ENCODE measurements at places on chromosomes 1 and 21.

- DNase-seq, result no peak
Measured at GRCh38 chr1:157700732-157701131, at the start of gene FCRL3. TSS of gene FCRL3 (minus strand) at chr1:157700769. CDS start at chr1:157700489, 280 bp downstream.

DNA sequence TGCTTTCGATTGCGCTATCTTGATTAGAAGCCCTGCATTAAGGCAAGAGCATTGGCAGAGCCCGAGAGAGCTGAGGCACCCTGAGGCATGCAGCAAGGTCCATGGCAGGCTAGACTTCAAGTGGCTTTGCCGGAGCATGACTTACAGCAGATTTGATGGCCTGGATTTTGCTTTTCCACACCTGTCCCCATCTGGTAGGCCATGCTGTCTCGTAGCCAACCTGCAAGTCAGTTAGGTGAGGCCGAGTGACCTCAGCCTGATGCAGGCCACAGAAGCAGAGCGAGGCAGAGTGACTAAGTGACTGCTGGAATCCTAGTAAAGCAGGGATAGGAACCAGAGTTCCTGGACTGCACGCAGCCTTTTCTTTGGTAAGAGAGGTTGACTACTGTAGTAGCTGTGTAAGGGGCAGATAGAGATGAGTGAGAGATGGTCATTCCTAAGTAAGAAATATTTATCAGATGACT is 148.9 kb downstream of the PBX1 start:
- peak; percentile 89 for DNase-seq

DNA sequence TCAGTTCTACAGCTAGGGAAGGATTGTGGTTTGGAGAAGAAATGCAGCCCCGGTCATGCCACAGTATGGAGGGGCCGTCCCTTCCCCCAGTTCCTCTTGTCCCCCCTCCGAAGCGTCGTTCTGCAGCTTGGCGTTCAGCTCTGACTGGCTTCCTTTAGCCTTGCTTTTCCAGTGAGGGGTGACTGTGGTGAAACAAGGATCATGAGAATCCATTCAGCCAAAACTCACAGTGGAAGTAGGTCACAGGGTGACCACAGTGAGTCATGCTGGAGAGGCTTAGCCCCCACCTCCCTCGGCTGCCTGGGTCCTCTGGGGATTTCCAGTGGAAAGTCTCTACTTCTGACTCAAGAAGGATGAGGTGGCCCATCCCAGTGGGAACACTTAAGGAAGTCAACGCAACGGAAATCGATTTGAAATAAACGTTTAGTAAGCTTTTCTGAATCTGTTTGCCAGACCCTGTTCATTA is 37.3 kb upstream of the COL6A2 start:
- DNase-seq, result peak; percentile 100

- DNase-seq, result peak; percentile 66
Measured at GRCh38 chr1:221620437-221621384, 121.2 kb downstream of the DUSP10 start.

DNA sequence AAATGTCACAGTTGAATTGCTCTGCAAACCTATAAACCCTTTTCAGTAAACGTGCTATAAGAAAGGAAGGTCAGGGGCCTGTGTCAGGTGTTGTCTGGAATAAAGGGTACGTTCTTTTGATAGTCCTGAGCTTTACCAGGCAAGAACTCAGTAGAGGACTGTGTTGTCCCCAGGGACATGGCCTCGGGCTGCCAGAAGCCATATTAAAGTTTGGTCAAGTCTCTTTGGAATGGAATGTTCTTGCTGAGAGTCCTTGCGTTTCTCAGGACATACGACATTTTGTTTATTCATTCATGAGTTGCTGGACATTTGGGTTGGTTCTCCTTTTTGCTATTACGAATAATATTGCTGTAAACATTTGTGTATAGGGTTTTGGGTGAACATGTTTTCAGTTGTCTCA is 16.8 kb downstream of the VPS13D start:
- no peak for DNase-seq

GRCh38 chr1:14424325-14425002 is 174.0 kb upstream of the KAZN start:
- no peak for DNase-seq

- DNase-seq, result no peak
Measured at GRCh38 chr1:180610556-180611015, 21.2 kb upstream of the XPR1 start.

DNA sequence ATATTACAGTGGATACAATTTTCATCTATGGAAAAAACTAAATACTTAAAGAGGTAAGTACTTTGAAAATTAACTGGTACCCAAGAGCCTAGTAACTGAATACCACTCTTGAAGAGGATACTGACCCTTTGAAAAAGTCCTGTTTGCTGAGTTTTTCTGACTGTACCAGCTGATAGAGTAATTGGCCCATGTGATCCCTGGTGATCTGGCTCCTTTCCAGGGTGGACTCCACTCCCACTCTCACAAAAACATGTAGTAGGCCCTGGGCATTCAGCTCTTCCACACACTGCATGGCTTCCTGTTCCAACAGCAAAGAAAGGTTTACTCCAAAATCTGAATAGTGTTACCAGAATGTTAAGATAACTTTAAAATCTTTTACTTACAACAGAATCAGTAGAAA is 53.6 kb upstream of the HP1BP3 start:
- DNase-seq, result no peak

DNA sequence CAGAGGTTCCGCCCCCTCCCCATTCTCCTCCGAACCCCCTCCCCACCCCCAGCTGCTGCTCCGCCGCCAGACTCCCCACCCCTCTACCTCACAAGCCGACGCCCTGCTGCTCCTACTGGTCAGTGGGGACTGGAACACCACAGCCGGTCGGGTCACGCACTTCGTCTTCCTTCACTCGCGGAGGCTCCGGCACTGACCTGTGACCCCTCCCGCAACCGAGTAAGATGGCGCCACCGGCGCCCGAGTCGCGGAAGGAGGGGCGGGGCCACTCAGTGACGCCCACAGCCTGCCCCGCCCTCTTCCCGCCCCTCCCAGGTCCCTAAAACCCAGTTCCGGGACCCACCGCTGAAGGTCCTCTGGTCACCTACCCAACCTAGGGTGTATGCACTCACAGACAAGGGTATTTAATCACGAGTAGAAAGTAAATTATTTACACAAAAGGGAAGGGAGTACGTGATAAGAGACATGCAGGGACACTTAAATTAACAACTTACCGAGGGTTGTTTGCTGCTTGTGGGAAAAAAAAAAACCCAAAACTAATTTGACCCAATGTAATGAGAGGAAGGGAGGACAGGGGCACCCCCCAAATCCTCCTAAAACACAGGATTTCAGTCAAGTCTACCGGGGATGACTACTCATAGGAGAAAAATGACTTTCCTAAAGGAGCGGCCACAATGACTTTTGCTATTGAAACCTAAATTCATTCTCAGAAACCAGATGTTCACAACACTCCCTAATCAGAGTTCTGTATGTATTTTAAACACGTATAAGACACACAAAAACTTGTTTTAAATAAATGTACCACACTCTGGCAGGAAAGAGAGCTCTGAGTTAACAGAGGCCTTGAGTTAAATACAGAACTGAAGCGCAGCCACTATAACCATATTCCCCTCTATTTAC is at the start of gene RIT1:
Gene RIT1 (minus strand): TSS at position 194 of the 900 bp plus-strand sequence. CDS start 588 bp downstream, outside the sequence.
- DNase-seq, result peak; percentile 72

- DNase-seq, result peak; percentile 46
Measured at GRCh38 chr1:230568008-230568407, 74.3 kb upstream of the COG2 start.

GRCh38 chr1:185409763-185410528 is 92.9 kb upstream of the IVNS1ABP start:
- peak; percentile 15 for DNase-seq

DNA sequence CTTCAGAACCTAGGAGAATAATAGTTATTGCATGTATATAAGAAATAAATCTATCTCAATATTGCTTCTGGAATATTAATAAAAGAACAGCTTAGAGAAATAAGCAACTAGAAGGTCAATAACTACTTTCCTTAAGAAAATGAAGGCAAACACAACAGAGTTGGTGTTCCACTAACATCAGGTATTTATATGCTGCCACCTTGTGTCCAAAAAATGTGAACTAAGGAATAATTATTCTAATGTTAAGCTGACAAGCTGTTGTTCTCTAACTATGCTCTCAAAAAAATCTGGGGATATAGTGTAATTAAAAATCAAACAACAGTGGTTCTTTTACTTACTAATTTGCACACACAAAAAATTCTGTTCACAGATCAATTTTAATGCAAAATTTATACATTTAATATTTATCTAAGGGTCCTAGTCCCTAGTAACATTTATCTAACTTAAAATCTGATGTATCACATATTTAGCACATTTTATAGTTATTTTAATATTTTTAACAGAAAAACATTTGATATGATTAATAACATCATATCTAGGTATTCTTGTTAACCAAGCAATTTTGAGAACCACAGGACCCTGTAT is 39.6 kb downstream of the UCHL5 start:
- peak; percentile 74 for DNase-seq

DNA sequence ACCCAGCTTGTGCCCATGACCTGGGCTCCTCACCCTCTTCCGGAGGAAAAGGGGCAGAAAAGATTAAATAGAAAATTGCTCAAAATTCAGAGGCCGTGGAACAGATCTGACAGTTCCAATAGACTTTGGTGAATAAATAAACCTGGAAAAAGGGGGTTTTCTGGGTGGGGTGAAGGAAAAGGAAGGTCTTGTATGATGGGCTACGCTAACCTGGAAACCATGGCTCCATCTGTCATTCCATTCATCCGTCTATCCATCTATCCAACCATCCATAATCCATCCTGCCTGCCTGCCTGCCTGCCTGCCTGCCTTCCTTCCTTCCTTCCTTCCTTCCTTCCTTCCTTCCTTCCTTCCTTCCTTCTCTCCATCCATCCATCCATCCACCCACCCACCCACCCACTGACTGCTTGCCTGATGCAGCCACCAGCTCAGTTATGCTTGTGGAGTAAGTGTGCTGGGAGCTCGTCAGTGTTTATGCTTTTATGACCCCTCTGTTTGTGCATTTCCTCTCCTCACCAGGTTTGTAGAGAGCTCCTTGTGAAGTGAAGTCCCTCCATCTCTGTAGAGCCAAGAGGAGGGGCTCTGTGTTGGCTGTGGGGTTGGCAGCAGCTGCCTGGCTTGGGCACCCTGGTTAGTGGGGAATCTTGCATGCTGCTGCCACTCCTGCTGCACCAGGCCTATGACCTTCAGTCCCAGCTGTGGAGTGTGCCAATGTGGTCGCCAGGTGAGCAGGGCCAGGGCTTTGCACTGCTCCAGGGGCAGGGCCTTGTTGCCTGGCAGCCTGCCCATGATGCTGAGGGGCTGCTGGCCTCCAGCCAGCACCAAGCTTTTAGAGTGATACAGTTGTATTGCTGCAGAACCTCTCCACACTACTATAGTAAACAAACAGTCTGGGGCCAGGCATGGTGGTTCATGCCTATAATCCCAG is 16.0 kb upstream of the POU3F1 start:
- no peak for DNase-seq

GRCh38 chr1:40414331-40414730 is 35.9 kb upstream of the ZFP69B start:
- DNase-seq, result no peak

DNA sequence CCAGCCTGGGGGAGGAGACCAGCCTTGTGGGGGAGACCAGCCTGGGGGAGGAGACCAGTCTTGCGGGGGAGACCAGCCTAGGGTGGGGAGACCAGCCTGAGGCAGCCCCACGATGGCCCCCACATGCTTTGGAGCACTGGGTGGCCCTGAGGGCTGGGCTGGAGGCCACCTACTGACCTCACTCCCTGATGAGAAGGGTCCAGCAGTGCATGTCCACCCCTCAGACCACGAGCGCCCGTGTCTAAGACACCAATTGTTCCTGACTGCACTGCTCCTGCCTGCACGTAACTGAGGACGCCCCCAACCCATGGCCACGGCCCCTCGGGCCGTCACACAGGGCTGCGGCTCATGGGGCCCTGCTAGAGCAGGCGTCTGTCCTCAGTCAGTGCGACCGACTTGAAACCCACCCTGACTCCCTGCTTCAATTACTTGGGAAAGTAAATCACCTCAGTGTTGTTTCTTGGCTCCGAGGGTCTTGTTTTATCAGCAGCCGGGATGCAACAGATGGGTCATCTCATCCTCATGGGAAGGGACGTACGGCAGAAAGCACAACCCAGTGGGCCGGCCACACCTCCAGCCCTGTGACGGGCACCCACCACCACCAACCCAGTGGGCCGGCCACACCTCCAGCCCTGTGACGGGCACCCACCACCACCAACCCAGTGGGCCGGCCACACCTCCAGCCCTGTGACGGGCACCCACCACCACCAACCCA is at the start of gene SPATC1L:
Gene SPATC1L (minus strand): TSS at position 550 of the 715 bp plus-strand sequence. CDS start 1,643 bp downstream, outside the sequence.
- DNase-seq, result peak; percentile 36

GRCh38 chr1:228377664-228378089 is 29.0 kb downstream of the TRIM11 start:
- DNase-seq, result no peak

- peak; percentile 80 for DNase-seq
Measured at GRCh38 chr1:53734650-53735211, 4.2 kb downstream of the GLIS1 start.

DNA sequence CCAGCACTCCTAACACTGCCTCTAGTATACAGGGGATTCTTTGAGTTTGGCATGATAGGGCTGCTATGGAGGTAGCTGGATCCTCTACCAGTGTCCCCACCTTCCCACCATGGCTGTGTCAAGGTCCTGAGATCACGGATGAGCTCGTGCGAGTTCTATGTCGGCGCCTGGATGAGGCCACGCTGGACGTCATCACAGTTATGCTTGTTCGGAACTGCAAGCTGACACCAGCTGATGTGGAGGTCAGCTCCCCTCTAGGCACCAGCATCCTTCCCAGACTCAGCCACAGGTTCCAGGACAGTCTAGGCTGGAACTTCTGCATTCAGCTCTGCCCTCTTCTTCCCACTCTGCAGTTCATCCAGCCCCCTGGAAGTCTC is 15.2 kb downstream of the HYI start:
- no peak for DNase-seq

DNA sequence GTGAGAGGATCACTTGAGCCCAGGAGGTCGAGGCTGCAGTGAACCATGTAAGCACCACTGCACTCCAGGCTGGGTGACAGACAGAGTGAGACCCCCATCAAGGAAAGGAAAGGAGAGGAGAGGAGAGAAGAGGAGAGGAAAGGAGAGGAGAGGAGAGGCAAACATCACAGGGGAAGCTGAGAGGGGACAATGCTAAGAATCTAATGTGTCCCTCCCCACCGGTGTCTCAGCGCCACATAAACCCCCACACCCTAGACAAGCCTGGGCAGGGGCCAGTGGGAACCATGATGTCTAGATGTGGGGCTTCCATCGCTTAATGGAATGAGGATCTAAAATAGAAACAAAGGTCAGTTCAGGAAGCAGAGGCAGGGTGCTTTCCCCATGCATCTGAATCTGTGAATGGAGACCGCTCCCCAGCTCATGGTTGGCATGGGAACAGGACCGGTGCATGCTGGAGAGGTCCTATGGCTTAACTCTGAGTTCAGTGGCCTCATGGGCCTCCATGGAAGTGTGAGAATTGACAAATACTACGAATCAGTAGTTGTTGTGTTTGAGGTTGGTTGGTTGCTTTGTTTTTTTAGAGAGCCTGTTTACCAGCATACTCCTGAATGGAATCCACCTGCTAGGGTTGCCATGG is 16.3 kb upstream of the LAPTM5 start:
- DNase-seq, result no peak

- DNase-seq, result no peak
Measured at GRCh38 chr1:63379583-63379982, 12.2 kb downstream of the ALG6 start.
